ENCODE measurements at places on chromosomes 1 and 21.
A peak's percentile ranks its signal among the peaks of the same experiment; 100 is the strongest.

DNA sequence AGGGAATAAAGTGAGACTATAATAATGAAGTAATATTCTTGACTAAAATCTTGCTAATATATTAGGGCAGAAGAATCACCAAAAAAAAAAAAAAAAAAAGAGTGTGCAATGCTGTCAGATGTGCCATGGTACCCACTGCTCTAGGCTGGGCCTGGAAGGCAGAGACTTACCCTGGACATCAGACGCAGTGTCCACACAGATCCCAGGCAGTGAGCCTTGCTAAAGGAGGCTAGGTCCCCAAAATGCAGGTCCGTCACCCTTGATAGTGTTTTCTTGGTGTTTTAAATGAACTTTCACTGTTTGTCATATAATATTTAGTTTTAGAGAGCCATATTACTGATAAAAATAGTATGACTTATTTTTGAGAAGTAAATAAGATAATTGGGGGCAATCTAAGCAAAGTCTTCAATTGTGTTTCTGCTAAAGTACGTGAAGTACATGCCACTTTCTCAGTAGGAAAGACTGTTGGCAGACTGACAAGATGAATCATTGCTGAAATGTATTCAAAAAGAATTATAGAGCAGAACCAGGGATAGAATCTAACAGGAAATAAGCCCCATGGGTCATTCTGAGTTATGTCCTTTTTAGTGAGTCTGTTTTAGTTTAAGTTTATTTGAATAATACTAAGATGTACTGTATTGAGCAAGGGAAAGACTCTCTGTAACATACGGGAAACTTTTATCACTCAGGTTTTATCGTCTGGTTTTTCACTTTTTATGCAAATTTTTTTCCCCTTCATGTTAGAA, 74.6 kb upstream of the PDC start:
- no peak for DNase-seq

DNA sequence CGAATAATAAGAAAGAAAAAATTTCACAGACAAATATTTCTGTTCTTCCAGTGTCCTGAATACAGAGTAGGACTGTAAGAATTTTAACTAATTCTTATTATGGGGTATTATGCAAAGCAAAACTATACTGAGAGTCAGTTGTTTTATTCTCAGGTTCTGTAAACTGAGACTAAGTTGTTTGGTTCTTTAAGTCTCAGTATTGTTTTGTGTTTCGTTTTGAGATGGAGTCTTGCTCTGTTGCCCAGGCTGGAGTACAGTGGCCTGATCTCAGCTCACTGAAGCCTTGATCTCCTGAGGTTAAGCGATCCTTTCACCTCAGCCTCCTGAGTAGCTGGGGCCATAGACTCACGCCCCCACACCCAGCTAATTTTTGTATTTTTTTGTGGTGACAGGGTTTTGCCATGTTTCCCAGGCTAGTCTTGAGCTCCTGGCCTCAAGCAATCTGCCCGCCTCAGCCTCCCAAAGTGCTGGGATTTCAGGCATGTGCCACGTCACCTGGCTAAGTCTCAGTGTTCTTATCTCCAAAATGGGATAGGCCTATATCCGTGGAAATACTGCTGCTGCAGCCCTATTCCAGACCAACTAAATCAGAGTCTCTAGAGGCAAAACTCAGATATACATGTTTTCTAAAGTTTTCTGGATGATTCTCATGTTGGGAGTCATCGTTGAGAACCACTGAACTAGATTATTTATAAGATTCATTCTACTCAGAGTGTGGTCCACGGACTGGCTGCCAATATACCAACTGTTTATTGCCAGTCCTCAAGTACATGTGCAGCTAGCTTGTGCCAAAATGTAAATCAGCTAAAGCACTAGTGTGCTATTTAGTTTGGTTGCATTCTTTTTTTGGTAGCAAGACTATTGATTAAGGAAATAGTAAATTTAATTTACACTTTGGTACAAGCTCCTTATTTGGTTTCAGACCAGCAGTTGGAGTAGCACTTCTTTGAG, 116.6 kb downstream of the HS2ST1 start:
- DNase-seq: no peak

GRCh38 chr1:3746830-3747521, 5.3 kb upstream of the CCDC27 start:
- DNase-seq: peak; percentile 24

- DNase-seq: no peak
Observed at GRCh38 chr1:177824508-177824982, 145.3 kb downstream of the SEC16B start.

- no peak for DNase-seq
Observed at GRCh38 chr1:15696956-15697521, 12.9 kb downstream of the PLEKHM2 start.

DNA sequence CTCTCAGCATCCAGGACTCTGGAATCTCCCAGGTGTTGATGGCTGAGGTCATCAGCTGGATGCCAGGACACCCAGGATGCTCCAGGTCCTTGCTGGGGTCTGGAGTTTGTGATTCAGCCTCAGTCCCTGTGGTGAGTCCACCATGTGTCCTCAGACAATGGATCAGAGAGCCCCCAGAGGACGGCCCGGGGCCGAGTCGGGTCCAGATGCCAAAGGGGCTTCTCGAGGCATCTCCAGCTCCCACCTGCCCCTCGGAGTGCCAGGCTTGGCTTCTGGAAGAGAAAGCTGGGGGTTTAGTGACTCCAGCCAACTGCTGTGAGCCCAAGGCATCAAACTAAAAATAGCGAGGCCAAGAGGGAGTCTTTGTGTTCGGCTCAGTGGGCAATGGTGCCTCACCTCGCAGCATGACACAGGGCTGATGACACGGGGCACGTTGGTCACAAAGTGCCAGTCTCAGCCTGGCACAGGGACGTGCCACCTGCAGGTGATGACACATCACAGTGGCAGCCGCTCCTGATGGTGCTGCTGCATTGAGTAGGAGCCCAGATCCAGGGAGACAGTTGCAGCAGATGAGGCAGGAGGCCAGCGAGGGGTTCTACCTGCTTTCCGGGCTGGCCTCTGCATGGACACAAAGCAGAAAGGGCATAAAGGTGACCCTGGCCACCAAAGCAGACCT, 10.6 kb downstream of the PDE9A start:
- no peak for DNase-seq

GRCh38 chr1:108695535-108695934, 3.4 kb downstream of the PRPF38B start:
- DNase-seq: no peak

DNA sequence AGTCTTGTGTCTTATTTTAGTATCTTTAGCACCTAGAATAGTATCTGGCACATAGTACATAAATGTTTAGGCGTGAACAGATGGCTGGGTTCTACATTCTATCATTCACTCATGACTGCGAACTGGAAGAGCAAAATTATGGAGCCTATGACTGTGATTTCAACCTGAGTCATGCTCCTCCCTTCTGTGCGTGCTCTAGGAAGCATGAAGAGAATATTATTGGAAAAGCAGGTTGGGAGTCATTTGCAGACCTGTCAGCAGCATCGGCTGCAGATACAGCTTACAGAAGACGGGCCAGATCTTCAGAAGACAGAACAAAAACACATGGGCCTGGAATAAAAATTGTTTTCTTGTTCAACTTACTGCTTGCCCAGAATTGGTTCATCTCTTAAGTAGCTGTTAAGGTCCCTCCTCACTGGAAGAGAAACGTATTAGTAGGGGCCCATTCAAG, 344.0 kb upstream of the USP24 start:
- no peak for DNase-seq

GRCh38 chr1:16162163-16162822, 6.4 kb upstream of the EPHA2 start:
- DNase-seq: no peak

GRCh38 chr1:87129038-87129437, 199.6 kb upstream of the LMO4 start:
- no peak for DNase-seq

GRCh38 chr21:38989745-38990423, 184.2 kb downstream of the ETS2 start:
- no peak for DNase-seq
